ENCODE measurements at places on chromosomes 7 and 10. TPM values are rescaled to one million over a fixed set of nuclear protein-coding genes. Genes with fewer than 3 reads are reported as not detected.

Gene C10orf90
- total RNA-seq: not detected

Gene ZSCAN21
- total RNA-seq: 20.3 TPM

GRCh38 chr7:33556472-33556871, 348.9 kb upstream of the BMPER start:
- DNase-seq: no peak

DNA sequence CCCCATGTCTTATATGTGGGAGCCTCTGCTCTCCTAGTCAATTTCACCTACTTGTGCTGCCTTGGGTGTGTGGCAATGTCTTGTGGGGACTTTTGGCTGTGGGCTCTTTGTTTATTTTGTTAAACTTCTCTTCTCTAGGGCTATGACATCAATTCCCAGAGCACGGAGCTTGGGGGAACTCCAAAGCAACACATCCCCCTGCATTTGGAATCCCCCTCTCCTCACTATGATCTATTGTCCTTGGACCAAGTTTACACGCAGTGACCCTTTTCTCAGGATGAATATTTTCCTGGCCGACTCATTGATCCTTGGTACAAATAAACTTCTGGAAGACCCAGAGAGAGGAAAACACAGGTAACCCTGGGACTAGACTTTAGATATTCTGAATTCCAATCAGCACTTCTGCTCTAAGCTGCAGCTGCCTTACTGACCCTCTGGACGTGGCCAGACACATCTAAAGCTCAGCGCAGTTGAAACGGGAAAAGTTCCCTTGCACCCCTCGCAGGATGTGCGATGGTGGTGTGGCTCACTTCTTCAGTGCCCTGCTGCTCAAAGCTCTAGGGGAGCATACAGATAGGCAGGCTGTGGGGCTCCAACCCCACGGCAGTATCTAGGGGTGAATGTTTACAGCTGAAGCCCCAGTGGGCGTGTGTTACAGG, 110.8 kb downstream of the TMEM178B start:
- peak; percentile 34 for DNase-seq

Gene TBC1D12
- total RNA-seq: 8.1 TPM

DNA sequence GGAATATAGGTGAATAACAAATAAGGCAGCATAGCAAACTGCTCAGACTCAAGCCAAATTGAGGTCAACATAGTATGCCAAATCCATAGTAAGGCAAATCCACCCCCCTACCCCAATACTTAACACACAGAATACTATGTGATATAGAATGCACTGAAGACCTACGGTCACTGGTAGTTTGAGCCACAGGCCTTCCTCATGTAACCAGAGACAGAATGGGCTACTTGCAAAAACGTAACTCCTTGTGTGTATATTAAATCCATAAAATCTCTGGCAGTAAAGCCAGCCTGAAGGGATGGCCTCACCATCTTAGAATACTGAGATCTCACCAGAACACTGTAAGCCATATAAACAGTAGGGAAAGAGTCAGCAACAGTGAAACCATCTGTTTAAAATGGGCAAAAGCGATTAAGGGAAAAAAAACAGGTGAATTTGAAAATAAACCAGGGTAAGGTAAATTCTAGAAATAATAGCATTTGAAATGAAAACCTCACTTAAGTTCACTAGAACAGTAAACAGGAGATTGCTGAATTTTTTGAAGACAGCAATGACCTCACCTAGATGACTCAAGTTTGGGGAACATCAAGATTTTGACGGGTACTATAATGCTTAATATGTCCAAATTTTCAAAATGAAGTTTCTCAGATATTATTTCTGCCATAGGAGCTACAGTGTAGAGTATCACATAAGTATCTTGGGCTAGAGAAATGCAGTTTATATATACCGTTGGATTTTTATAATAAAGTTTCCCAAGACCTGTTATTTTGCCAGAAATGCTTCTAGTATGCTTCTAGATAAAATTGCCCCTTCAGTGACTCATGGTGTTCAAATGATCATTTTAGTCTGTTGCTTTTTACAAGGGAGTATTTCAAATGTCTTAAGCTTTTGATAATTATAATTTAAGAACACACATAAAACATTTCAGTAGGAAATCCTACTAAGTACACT, 13.9 kb downstream of the HNRNPA2B1 start:
- DNase-seq: no peak

Gene EPC1
- 6.7 TPM for total RNA-seq

DNA sequence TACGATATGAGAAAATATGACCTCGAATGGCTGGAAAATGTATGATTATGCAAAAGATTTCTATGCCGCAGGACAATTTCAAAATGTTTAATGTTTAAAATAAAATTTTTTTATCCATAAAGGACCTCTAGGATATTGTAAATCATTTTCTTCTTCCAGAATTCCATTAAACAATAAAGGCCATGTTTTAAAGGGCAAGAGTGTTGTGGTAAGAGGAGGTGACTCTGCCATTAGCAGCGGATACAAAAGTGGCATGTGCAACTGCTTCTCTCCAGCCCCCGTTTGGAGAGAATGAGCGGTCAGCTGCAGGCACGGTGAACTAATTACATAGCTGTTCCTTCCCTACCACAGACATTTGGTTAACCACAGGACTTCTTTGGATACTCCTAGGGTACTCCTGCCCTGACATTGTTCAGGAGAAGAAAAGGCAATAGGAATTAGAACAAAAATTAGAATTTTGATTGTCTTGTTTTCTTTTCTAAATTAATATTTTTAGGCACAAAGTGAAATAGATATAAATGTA, 63.8 kb downstream of the HBP1 start:
- DNase-seq: peak; percentile 72

DNA sequence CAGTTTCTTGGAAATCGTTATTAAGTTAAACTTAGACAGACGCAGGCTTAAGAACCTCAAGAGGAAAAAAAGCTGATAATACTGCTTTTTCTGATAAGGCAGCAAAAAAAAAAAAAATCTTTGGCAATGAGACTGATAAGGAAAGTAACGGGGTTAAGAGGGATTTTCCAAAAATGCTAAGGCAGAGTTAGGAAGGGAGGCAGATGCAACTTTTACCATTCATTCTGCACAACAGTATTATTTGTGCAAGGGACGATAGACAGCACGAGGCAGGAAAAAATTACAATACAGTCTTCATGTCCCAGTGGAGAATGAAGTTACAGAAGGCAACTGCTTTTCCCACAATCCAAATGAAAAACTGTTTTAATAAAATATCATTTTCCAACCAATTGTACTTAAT, 194.0 kb downstream of the DOCK4 start:
- DNase-seq: no peak

GRCh38 chr7:41592236-41592635, 110.7 kb downstream of the INHBA start:
- no peak for DNase-seq

- DNase-seq: peak; percentile 46
These were observed 18.0 kb downstream of the STARD3NL start for GRCh38 chr7:38195804-38196595.

GRCh38 chr7:138873220-138873892, 75.4 kb upstream of the ATP6V0A4 start:
- DNase-seq: no peak

Gene ZNF22
- total RNA-seq: 26.3 TPM

DNA sequence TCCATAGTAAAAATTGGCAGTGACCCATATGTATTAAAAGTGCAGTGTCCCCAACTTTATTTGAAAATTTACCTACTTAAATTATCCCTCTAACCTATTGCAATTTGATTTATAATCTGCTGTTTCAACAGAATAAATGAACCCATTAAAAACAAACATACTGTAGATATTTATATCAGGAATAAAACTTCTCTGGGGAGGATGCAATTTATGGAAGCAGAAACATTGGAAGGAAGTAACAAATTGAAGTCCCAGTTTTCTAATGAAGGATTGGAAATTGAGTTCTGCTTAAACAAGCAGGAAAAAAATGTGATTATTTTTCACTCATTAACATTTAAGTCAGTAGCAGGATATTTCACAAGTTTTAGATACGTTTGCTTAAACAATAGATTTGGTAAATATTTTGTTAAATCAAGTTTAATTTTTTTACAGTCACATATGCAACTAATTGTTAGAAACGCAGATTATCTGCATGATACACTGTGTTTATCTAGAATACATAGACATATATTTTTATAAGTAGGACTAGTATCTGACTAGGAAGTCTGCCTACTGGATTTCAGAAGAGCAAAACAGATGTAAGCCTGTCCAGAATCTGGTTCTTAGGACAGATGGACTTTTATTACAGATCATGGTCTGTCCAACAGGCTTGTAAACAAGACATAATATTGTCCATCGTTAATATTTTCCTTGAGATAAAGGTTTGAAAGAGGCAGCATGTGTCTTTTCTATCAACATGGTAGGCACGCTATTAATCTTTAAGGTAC, 5.3 kb downstream of the AGMO start:
- no peak for DNase-seq

DNA sequence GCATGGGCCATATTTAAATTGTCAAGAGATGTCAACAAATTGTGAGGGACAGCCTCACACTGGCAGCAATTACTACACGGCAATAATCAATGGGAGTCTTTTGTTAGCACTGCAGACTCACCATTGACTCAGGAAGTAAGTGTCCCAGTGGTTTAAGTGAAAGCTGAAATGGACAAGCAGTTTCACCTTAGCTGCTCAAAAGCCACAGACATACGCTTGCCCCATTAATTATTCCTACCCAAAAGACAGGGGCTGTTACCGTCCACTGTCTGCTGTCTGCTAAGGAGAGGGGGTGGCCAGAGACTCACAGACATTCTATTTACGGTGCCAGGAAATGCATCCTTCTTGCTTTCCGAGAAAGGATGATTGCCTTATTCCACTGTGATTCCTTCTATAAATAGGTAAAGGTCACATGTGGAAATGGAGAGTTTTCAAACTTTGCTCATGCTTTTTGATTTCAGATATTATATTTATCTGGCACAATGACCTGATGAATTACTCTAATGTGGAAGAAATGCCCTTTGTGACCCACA, 309.7 kb upstream of the NFE2L3 start:
- DNase-seq: no peak

GRCh38 chr7:50631639-50632038, 66.4 kb upstream of the DDC start:
- DNase-seq: no peak

Data from Daoy (cell line).